ENCODE measurements at places on chromosomes 3 and 15. TPM values are rescaled to one million over a fixed set of nuclear protein-coding genes. Genes with fewer than 3 reads are reported as not detected.
A peak's percentile ranks its signal among the peaks of the same experiment; 100 is the strongest.

DNA sequence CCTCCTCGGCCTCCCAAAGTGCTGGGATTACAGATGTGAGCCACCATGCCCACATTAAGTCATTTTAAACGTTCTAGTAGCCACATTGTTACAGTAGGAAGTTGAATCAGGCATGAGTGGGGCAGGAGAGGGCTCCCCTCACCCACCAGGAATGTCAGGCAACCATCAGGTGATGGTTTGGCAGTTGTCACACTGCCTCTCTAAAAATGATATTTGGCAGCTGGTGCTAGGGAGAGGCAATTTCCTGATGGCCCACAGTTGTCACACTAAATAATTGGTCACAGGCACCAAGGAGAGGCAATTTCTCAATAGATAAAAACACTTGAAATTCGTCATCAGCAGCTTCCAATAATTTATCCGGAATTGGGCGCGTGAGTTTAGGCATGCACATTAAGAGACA is 79.2 kb upstream of the ABHD2 start:
- DNase-seq: no peak

- no peak for DNase-seq
These were observed 49.5 kb downstream of the ARPP21 start for GRCh38 chr3:35688826-35689225.

- DNase-seq: no peak
These were observed 29.6 kb upstream of the GREM1 start for GRCh38 chr15:32688151-32688639.

Gene NEDD4
- total RNA-seq: 6.5 TPM

- DNase-seq: no peak
These were observed 182.2 kb downstream of the FNDC3B start for GRCh38 chr3:172221547-172221946.

GRCh38 chr15:64224511-64224910 is 61.7 kb upstream of the PPIB start:
- DNase-seq: peak; percentile 7
